ENCODE measurements at places on chromosomes 7 and 10.

DNA sequence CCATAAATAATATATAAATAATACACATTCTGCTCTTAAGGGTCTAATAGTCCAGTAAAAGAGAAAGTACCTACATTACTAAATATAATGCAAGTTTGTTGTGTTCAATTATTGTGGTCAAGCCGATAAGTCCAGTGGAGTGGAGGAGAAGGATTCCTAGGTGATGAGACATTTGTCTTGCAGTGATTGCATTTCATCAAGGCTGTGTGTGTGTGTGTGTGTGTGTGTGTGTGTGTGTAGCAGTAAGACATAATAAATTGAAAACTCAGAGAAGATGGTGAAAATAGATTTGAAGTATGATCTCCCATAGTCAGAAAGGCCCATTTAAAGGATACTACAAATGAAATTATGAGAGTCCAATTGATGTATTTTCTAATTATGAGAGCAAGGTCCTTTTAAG lies 192.5 kb upstream of the SEMA3C start:
- H3K27ac ChIP-seq, result peak overlapping the region; percentile 74
- DNase-seq, result no peak
- H3K4me1 ChIP-seq, result peaks cover 9% of the 10 kb centered on the region
- H3K27me3 ChIP-seq, result no peaks in the 10 kb centered on the region

- no peak for DNase-seq
- no peak overlapping the region for H3K4me3 ChIP-seq
- H3K4me1 ChIP-seq, result no peaks in the 10 kb centered on the region
- no peak overlapping the region for H3K27ac ChIP-seq
- peaks cover 3% of the 10 kb centered on the region for H3K27me3 ChIP-seq
Observed at GRCh38 chr10:43960981-43961380, 312.3 kb upstream of the ZNF32 start.

DNA sequence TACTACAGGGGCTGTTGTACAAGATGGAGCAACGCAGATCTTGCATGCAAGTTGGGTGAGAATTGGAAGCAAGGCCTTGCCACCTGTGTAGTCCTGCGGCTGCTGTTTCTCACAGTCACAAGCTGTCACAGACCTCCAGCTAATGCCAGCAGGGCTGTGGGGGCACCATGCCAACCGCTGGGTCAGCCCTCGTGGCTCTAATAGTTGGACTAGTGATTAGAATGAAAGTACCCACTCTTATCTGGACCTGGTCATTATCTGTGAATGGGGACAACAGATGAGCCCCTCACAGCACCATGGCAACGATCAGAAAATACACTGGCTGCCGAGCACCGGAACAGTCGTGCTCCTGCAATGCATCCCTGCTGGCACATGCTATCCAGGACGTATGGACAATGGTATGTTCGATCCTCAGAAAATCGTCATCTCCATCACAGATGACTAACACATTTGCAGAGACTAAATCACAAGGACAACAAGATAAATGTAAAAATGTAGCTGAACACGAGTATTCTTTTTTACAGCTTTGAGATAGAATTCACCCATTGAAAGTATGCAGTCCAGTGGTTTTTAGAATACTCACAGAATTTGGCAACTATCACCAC lies 80.4 kb upstream of the CALN1 start:
- H3K27me3 ChIP-seq, result peaks cover 6% of the 10 kb centered on the region
- no peaks in the 10 kb centered on the region for H3K36me3 ChIP-seq
- H3K27ac ChIP-seq, result no peak overlapping the region
- no peaks in the 10 kb centered on the region for H3K4me1 ChIP-seq
- no peak for DNase-seq

DNA sequence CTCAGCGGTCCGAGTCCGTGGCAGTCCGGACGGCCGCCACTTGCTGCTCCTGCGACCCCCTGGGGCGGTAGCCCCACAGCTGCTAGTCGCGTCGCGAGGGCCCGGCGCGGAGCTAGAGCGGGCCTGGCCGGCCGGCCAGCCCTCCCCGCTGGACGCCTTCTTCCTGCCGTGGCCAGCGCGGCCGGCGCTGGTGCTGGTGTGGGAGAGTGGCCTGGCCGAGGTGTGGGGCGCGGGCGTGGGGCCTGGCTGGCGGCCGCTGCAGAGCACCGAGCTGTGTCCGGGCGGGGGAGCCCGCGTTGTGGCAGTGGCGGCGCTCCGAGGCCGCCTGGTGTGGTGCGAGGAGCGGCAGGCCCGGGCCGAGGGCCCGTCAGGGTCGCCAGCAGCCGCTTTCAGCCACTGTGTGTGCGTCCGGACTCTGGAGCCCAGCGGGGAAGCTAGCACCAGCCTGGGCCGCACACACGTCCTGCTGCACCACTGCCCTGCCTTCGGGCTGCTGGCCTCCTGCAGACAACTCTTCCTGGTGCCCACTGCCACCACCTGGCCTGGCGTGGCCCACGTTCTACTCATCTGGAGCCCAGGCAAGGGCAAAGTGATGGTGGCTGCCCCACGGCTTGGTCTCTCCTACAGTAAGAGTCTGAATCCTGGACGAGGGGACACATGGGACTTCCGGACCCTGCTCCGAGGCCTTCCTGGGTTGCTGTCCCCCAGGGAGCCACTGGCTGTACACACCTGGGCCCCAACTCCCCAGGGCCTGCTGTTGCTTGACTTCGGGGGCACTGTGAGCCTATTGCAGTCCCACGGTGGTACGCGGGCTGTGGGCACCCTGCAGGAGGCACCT lies 631 bp downstream of the HPS6 start:
- peak overlapping the region; percentile 92 for H3K4me3 ChIP-seq
- DNase-seq, result peak; percentile 58
- no peaks in the 10 kb centered on the region for H3K36me3 ChIP-seq
- peak overlapping the region; percentile 42 for H3K27ac ChIP-seq
- peaks cover 14% of the 10 kb centered on the region for H3K4me1 ChIP-seq
- peaks cover 7% of the 10 kb centered on the region for H3K27me3 ChIP-seq

DNA sequence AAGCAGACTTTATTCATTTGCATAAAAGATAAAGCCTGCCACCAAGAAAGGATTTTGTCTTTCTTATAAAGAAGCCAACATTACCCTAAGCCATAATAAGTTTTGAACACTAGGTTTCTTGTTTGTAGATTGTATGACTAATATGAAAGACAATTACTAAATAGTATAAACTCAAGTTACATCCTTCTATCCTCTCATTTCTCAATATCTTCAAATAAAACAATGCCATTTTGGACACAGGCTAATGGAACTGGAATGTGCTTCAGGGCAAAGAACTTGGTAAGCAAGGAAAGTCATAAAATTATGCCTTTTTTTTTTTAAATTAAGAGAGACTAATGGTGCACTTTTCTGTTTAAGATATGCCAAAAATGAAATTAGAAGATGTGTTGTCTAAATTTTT lies 137.7 kb downstream of the DKK1 start:
- DNase-seq, result no peak
- peaks cover 3% of the 10 kb centered on the region for H3K4me1 ChIP-seq
- H3K27me3 ChIP-seq, result no peaks in the 10 kb centered on the region
- H3K36me3 ChIP-seq, result no peaks in the 10 kb centered on the region
- no peak overlapping the region for H3K4me3 ChIP-seq

GRCh38 chr10:112136486-112137153 lies 46.9 kb downstream of the GPAM start:
- H3K4me3 ChIP-seq, result no peak overlapping the region
- DNase-seq, result no peak

DNA sequence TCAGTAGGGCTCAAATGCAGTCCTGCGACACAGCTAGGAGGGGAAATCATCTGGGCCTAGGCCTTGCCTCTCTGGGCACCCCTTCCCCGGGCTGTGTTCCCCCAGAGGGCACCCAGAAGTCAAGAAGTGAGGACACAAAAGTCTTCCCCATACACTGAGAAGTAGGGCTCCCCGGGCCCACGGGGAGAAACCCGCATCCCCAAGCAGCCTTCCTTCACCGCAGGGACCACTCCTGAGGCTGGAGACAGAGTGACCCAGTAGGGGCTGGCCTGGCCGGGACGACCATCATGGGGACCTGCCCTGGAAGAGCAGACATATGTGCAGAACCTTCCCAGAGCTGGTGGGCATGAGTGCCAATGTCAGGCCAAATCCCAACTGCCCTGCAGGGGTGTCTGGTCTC lies 163.5 kb downstream of the GFRA1 start:
- no peak overlapping the region for H3K27ac ChIP-seq
- H3K27me3 ChIP-seq, result peaks cover 6% of the 10 kb centered on the region
- no peak for DNase-seq
- no peaks in the 10 kb centered on the region for H3K36me3 ChIP-seq
- no peaks in the 10 kb centered on the region for H3K4me1 ChIP-seq

- no peaks in the 10 kb centered on the region for H3K36me3 ChIP-seq
- no peak overlapping the region for H3K27ac ChIP-seq
- DNase-seq, result no peak
- H3K4me1 ChIP-seq, result no peaks in the 10 kb centered on the region
- H3K27me3 ChIP-seq, result peaks cover 11% of the 10 kb centered on the region
- H3K4me3 ChIP-seq, result no peak overlapping the region
Observed at GRCh38 chr10:78215645-78216044, 182.0 kb downstream of the RPS24 start.

DNA sequence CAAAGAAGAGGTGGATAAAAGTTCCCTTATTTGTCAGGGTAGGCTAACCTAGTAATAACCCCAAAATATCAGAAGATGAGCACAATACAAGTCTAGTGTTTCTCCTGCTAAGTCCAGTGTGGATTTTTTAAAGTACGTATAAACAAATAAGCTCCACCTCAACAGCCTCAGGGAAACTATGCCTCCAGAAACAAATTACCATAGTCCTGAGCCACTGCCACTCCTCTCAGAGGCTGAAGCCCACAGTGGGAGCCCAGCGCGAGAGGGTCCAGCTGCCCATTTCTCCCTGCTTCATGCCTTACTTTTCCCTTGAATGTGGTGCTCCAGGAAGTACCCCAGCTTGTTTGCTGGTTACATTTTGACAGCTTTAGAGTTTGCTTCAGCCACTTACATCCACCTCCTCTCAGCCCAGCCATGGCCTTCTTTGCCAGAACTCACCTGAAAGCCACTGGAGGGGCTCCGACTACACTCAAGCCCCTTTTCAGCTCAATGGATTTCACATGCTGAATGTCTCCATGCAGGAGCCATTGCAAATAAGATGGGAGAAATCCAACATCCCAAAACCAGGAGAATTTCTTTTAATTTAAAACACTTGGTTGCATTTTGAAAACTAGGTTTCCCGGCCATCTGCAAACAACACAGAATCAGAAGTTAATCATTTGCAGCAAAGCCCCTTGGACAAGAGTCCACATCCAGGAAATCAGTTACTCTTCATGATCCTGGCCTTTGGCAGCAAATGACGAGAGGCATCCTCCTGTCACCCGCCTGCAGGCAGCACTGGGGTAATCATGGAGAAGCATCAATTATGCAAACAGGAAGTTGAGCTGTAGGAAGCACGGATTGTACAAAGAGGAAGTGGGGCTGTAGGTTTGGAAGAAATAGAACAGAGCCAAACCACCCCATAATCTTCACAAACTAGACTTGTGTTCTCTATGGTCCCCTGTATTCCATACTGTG lies 138.1 kb downstream of the HERPUD2 start:
- no peak overlapping the region for H3K4me3 ChIP-seq
- H3K27me3 ChIP-seq, result no peaks in the 10 kb centered on the region
- peaks cover 10% of the 10 kb centered on the region for H3K4me1 ChIP-seq
- no peak overlapping the region for H3K27ac ChIP-seq

DNA sequence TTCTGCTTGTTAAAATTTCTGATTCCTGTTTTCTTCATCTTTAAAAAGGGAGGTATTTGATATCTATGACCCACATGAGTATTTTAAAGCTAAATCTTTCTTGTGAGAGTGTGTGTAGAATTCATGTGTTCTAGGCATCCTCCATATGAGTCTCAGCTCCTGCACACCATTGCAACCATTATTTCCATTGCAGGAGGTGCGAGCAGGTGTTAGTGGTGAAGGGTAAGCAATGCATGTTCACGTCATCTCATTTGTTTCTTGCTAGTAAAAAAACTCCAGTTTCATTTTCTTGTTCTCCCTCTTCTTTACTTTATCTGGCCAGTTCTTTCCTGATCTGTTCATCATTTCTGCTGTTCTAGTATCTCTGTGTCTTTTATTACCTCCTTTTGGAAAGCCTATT lies 100.5 kb downstream of the ADRA2A start:
- H3K36me3 ChIP-seq, result no peaks in the 10 kb centered on the region
- H3K27ac ChIP-seq, result no peak overlapping the region

DNA sequence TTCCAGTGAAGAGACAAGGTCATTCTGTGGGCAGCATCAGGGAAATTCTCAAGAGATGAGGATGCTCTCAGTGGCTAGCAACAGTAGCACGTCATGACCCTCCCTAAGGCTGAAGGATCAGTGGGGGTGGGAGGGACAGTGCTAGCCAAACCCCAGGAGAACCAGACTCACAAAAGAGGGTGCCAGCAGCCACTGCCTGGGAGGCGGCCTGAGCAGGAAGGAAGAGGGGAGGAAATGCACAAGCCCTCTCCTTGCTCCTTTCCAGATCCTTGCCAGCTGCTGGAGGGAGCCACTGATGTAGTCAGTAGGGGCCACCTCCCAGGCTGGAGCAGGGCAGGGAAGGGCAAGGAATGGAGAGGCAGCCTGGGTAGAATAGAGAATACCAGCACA lies 302.7 kb downstream of the RPS24 start:
- peaks cover 7% of the 10 kb centered on the region for H3K4me1 ChIP-seq
- DNase-seq, result peak; percentile 2
- no peak overlapping the region for H3K4me3 ChIP-seq
- peaks cover 9% of the 10 kb centered on the region for H3K27me3 ChIP-seq

GRCh38 chr7:77606562-77606961 lies 69.5 kb downstream of the PTPN12 start:
- DNase-seq, result no peak
- no peak overlapping the region for H3K4me3 ChIP-seq
- H3K36me3 ChIP-seq, result peaks cover 18% of the 10 kb centered on the region
- no peaks in the 10 kb centered on the region for H3K27me3 ChIP-seq

- no peaks in the 10 kb centered on the region for H3K27me3 ChIP-seq
- H3K27ac ChIP-seq, result peak overlapping the region; percentile 20
- no peaks in the 10 kb centered on the region for H3K36me3 ChIP-seq
- no peak overlapping the region for H3K4me3 ChIP-seq
- DNase-seq, result no peak
Observed at GRCh38 chr10:117364110-117364960, 10.9 kb downstream of the PDZD8 start.

GRCh38 chr10:131726076-131726880 lies 174.5 kb upstream of the PPP2R2D start:
- no peaks in the 10 kb centered on the region for H3K36me3 ChIP-seq
- H3K4me3 ChIP-seq, result no peak overlapping the region
- peaks cover 7% of the 10 kb centered on the region for H3K27me3 ChIP-seq
- DNase-seq, result no peak

DNA sequence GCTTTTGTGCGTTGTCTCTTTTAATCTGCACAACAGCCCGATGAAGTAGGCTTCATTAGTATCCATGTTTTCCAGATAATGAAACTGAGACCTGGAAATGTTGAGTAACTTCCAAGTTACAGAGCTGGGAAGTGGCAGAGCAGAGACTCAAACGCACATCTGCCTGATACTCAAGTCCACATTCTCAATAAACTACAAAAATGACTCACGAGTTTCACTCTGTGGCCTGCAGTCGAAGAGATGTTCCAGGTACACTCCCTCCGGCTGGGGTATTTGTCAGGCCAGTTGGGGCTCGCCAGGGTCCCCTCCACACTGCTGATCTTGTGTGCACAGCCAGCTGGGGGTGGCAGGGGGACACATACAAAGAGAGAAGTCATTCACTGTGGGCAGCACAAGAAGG lies 17.7 kb upstream of the OPALIN start:
- peaks cover 15% of the 10 kb centered on the region for H3K27me3 ChIP-seq
- peaks cover 3% of the 10 kb centered on the region for H3K36me3 ChIP-seq
- no peak for DNase-seq

Measured in endothelial cell (in vitro differentiated cells).